Bladder microvascular endothelial cell (primary cell): ENCODE measurements at places on chromosomes 6 and 20. TPM values are rescaled to one million over a fixed set of nuclear protein-coding genes. Genes with fewer than 3 reads are reported as not detected.

DDX43 gene
- total RNA-seq: 0.32 and 0.94 TPM in 2 replicates

CTCFL gene
- total RNA-seq: not detected in 2 replicates

LPA gene
- total RNA-seq: not detected in 2 replicates

PLCB4 gene
- 0.65 and 11.9 TPM in 2 replicates for total RNA-seq

FBXO5 gene
- 12.3 and 13.3 TPM in 2 replicates for total RNA-seq

TAF11 gene
- 22.7 and 33.0 TPM in 2 replicates for total RNA-seq

BEND6 gene
- total RNA-seq: under 0.01 and 0.19 TPM in 2 replicates

FANCE gene
- total RNA-seq: 10.3 and 11.3 TPM in 2 replicates

C6orf163 gene
- total RNA-seq: 0.65 and 1.3 TPM in 2 replicates

SCUBE3 gene
- total RNA-seq: 0.65 and 3.0 TPM in 2 replicates

TSHZ2 gene
- 0.65 and 1.5 TPM in 2 replicates for total RNA-seq

STK4 gene
- total RNA-seq: 13.0 and 29.7 TPM in 2 replicates

SYNDIG1 gene
- total RNA-seq: not detected in 2 replicates

RNF114 gene
- 25.1 and 46.3 TPM in 2 replicates for total RNA-seq

MUC21 gene
- total RNA-seq: not detected in 2 replicates

ELOVL4 gene
- 0.49 and 0.63 TPM in 2 replicates for total RNA-seq

ADGRF5 gene
- total RNA-seq: 209 and 276 TPM in 2 replicates

LY86 gene
- not detected in 2 replicates for total RNA-seq

MYBL2 gene
- total RNA-seq: 15.2 and 17.3 TPM in 2 replicates

ANGPT4 gene
- total RNA-seq: not detected in 2 replicates

IYD gene
- total RNA-seq: not detected in 2 replicates

LY6G5C gene
- 1.8 and 2.1 TPM in 2 replicates for total RNA-seq

RAB32 gene
- 59.9 and 70.1 TPM in 2 replicates for total RNA-seq

TLDC2 gene
- total RNA-seq: 0.13 TPM in 1 of 2 replicates, not detected in the other

MROH8 gene
- 0.25 and 0.49 TPM in 2 replicates for total RNA-seq

TFAP2C gene
- under 0.01 TPM in 1 of 2 replicates, not detected in the other for total RNA-seq

UCKL1 gene
- total RNA-seq: 29.0 and 40.7 TPM in 2 replicates

ID4 gene
- total RNA-seq: 0.19 and 0.65 TPM in 2 replicates

SNX3 gene
- 170 and 193 TPM in 2 replicates for total RNA-seq

SCGN gene
- not detected in 2 replicates for total RNA-seq

HELZ2 gene
- 52.6 and 101 TPM in 2 replicates for total RNA-seq

HLA-E gene
- total RNA-seq: 600 and 658 TPM in 2 replicates
